Ecto neural progenitor cell (in vitro differentiated cells): ENCODE measurements at places on chromosomes 5 and 9.

DNA sequence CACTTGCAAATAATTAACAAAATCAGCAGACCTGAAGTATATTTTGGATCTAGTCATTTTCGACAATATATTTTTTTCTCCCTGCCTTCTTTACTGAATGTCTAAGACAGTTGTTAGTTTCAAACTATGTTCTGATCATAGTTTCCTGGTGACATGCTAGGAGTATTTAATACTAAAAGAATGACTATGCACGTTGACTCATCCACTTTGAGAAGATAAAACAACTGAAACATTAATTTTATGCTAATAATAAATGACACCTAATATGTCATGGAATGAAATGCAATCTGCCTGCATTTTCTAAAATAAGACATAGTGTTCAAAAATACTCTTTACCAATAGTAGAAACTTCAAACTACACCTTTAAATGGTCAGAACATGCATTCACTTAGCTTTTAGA is 2123.7 kb upstream of the C9orf72 start:
- no peak for DNase-seq

- no peak for DNase-seq
Measured at GRCh38 chr9:79300068-79300467, 271.7 kb upstream of the TLE4 start.

DNA sequence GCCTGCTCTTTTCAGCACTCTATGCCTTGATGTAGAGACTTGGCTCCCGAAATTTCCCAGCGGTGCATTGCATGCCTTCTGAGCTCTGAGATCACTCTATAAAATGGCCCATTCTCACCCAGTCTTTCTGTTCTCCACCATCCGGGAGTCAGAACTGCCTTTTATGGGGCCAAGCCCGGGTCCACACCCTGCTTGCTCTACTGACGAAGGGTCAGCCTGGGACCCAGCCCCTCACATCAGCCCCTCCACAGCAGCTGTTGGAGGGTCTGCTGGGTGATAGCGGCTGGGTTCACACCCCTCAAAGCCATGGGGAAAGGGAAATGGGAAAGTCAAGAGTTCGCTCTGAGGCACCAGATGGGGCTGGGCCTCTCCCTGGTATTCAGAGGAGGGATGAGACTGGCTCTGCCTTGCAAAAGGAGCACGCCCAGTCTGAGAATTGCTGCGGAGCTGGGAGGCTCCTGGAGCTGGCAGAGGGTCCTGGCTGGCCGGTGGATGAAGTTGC is 66.0 kb upstream of the ORM1 start:
- DNase-seq, result no peak

GRCh38 chr5:126016256-126016655 is 407.0 kb upstream of the GRAMD2B start:
- no peak for DNase-seq

- DNase-seq, result no peak
Measured at GRCh38 chr5:2797160-2797559, 45.7 kb upstream of the IRX2 start.

- no peak for DNase-seq
Measured at GRCh38 chr9:81981883-81982282, 6.7 kb upstream of the SPATA31D1 start.

- no peak for DNase-seq
Measured at GRCh38 chr9:134247918-134248631, 78.2 kb upstream of the RXRA start.

DNA sequence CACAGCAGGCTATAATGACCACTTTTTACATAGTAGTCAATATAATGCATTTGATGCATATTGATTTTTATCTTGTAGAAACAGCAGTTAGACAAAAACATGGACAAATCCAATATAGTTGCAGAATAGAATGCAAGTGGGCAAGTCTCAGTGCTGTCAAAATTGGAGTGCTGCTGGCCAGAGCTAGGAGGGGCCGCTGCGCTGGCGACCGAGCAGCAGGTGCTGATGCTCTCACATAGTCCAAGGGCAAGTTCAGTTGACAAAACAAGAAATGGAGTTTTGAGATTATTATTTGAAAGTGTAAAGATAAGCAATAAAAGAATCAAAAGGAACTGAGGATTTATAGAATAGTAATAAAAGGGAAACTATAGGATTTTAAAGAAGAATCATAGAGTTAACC is 60.6 kb upstream of the CDK20 start:
- DNase-seq, result no peak

GRCh38 chr5:126023994-126024441 is 399.2 kb upstream of the GRAMD2B start:
- no peak for DNase-seq

- no peak for DNase-seq
Measured at GRCh38 chr5:113612060-113612496, 98.6 kb downstream of the YTHDC2 start.

DNA sequence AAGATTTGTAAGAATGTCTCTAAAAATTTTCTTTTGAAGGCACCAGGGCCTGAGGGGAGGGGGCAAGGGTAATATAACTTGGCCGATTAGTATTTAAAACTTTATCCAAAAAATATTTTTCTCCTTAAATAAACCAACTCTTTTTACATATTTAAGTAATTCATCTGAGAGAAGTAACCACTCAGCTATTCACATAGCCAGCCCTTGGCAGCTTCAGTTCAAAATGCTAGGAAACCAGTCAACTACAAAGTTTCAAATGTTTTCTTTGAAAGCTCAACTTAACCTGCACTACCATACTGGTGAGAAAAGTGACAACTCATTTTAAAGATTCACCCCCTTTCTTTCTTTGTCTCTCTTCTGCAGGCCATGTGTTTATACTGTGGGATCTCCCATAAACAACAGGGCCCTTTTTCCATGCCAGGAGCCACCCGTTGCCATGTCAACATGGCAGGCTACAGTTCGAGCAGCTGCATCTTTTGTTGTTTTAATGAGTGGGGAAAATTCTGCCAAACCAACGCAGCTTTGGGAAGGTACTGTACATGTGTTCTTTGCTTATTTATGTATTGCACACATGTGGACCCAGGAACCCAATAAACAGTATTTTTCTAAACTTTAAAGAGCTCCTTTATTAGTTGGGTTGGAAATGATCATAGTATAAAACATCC is 46.3 kb downstream of the AOPEP start:
- DNase-seq, result no peak

GRCh38 chr5:61098251-61098995 is 63.8 kb downstream of the SMIM15 start:
- no peak for DNase-seq

DNA sequence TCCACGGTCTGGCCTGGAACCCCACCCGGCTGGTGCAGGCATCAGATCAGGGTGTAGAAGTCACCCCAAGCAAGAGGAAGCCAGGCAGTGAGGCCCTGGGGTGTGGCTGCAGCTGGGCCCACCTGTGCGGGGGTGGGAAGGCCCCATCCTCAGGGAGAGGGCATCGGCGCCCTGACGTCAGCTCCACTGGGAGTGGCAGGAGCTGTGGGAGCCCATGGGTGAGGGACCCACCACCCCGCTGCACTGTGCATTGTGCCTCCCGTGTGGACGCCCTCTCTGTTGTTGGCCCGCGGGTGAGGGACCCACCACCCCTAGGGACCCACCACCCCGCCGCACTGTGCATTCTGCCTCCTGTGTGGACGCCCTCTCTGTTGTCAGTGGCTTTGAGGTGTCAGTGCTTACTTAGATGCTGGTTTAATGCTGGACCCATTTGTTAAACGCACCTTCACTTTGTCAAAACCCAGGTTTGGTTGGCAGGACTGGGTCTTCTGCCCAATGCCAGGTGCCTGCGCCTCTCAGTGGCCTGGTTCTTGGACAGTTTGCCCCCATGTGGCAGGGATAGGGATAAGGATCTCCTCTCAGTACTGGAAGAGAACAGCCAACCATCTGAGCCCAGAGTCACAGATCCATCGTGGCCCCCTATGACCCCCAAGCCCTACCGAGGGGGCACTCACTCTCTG is 6.9 kb upstream of the EXOC3 start:
- DNase-seq, result no peak

GRCh38 chr5:142726188-142726731 is 40.4 kb upstream of the FGF1 start:
- DNase-seq, result no peak
